ENCODE measurements at places on chromosomes 16 and 17.

- no peak for DNase-seq
Observed at GRCh38 chr17:27199948-27200347, 94.0 kb upstream of the WSB1 start.

- no peak for DNase-seq
Observed at GRCh38 chr17:47895347-47895855, 635 bp upstream of the SP2 start.

DNA sequence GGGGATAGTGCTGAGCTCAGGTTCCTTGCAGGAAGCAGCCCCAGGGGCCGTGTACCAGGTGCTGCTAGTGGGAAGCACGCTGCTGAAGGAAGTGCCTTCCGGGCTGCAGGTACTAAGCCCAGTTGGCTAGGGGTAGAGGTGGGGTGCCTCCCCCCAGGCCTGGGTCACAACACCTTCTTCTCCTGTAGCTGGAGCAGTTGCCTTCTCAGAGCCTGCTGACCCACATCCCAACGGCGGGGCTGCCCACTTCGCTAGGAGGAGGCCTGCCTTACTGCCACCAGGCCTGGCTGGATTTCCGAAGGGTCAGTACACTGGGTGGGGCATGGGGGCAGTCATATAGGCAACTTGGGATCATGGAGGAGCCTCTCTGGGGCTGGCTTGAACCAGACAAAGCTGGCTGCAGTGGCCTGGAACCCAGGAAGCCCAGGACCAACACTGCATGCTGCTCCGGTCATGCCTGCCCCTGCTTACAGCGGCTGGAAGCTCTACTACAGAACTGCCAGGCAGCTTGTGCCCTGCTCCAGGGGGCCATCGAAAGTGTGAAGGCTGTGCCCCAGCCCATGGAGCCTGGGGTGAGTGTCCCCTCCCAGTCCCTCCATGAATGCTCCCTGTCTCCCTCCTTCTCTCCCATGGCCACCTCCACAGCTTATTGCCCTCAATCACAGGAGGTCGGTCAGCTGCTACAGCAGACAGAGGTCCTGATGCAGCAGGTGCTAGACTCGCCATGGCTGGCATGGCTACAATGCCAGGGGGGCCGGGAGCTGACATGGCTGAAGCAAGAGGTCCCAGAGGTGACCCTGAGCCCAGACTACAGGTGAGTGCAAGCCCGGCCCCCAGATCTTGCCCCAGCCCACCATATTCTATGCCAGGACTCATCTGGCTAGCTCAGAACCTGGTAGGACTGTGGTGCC is 2.5 kb downstream of the PLEKHG4 start:
- no peak for DNase-seq

- no peak for DNase-seq
Observed at GRCh38 chr16:86126891-86127290, 227.9 kb downstream of the IRF8 start.

- DNase-seq = no peak
Observed at GRCh38 chr16:81558444-81559175, 114.0 kb downstream of the CMIP start.

GRCh38 chr17:41009301-41009760 is 403 bp upstream of the KRTAP3-1 start:
- no peak for DNase-seq

- DNase-seq = no peak
Observed at GRCh38 chr17:36599546-36600250, 1.7 kb upstream of the MRM1 start.

GRCh38 chr17:2965621-2966595 is 97.5 kb downstream of the OR1D5 start:
- DNase-seq = no peak

- DNase-seq = no peak
Observed at GRCh38 chr16:5907544-5907943, 809.9 kb upstream of the EEF2KMT start.

- no peak for DNase-seq
Observed at GRCh38 chr17:62868723-62869122, 60.6 kb upstream of the MARCHF10 start.

DNA sequence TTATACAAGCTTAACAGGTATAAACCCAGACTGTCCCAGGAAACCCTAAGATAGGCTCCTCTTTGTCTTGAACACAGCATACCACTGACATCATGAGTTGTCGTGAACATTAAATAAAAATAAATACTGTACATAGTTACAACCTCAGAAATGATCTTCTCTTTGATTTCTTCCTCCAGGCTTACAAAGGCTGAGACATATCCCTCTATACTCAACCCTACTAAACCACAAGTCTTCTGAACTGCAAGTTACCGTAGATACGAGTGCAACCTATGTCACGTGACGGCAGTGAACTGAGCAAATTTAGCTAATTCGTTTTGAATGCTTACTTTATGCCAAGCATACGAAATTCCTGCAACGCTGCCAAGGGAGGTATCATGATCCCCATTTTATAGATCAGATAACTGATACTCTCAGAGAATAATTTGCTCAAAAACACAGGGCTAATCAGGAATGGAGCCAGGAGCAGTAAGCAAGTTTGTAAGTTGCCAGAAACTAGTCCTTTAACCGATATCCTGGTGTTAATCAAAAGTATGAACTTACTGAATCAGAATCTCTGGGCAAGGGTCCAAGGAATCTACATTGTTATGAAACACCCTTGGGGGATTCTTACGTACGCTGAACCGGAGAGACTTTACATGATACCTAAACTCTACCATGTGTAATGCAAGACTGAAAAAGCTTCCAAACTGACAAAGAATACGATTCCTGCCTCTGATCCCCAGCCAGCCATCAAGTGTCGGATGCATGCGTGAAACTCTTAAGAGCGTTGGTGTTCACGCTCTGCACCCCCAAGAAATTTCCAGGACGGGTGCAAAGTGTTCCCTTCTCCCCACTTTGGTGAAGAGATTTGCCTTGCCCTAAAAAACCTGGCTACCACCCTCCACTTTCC is 106.2 kb downstream of the XYLT1 start:
- no peak for DNase-seq

GRCh38 chr16:67719778-67720144 is 645 bp upstream of the GFOD2 start:
- DNase-seq = no peak
